WERI-Rb-1 (cell line): ENCODE measurements at places on chromosomes 7 and 10.

DNA sequence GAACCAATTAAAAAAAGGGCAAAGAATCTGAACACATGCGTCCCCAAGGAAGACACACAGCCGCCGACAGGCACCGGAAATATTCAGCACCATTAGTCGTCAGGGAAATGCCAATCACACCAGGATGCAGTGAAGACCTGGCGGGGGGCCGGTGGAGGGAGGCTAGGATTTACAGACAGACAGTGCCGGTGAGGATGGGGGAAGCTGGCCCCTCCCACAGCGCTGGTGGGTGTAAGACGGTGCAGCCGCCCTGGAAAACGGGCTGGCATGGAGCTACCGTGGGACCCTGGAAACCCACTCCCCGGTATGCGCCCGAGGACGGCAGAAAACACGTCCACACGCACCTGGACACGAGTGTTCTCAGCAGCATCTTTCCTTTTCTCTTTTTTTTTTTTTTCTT lies 4.8 kb upstream of the ADAP1 start:
- no peak for DNase-seq

DNA sequence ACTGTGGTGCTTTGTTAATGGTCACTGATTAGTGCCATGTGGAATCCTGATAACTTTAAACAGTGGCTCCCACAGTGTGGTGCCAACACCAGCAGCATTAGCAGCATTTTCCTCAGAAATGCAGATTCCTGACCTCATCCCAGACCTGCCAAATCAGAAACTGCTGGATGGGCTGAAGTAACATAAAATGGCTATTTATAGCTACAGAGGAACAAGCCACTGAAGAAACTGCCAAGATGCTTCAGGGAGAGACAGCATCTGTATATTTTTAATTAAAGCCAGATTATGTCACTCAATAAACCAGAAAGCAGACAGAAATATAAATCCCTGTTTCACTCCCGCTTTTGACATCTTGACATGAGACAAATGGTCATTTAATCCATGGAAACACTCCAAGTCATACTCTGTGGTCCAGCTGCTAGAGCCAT lies 178.5 kb downstream of the AMPH start:
- no peak for DNase-seq

DNA sequence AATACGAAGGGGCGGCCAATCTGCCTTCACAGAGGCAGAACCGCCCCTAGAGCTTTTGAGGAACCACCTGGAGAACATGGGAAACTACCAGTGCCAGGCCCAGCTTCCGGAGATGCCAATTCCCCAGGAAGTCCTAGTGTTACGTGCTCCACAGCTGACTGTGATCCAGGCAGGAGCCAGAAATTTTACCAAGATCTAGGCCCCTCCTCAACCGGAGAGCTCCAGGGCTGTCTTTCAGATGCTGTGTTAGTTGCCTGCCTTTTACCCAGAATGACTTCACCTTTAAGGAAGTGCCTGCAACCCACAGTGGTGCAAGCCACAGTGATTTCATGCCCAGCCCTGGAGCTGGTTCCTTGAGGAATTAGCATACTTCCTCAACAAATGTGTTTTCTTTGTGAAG lies 62.9 kb downstream of the ELMO1 start:
- DNase-seq, result no peak

- peak; percentile 47 for DNase-seq
These were observed 1.8 kb downstream of the RP9 start for GRCh38 chr7:33107136-33108066.

DNA sequence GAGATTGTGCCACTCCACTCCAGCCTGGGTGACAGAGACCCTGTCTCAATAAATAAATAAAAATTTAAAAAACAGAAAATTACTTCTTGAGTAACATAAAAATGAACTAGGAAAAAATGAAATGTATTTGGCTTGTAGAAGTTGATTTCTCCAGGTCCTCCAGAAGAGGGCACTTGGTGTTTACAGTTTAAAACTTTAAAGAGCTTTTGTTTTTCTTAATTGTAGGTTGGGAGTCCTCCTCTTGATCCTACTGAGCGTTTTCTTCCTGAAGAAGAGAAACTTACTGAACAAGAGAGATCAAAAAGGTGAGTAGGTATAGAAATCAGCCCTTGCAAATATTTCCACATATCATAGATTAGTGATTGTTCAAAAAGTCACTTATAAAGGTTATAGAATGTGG lies 16.2 kb downstream of the KIFBP start:
- no peak for DNase-seq

- DNase-seq, result no peak
These were observed 516.1 kb downstream of the CCSER2 start for GRCh38 chr10:84844461-84844860.
